SW480 (cell line): ENCODE measurements at places on chromosomes 2 and 18.
A peak's percentile ranks its signal among the peaks of the same experiment; 100 is the strongest.

- DNase-seq = no peak
Measured at GRCh38 chr2:114642166-114642770, 199.8 kb downstream of the DPP10 start.

DNA sequence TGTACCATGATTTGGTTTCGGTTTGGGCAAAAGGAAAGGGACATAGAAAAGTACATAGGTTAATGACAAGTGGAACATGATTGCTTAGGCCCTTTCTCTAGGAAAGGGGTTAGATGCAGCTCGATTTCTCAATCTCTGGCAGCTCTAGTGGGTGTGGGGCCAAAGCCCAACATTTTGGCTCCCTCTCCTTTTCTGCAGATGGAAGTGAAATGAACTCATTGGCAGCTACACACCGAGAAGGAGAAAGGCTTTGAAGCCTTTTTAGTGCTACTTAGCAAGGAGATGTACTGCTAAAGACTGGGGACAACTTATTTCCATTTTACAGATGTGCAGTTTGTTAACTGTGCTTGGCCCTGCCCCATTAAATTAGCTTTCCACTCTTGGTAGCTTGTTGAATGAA, 93.8 kb downstream of the LYPD6B start:
- DNase-seq = no peak

DNA sequence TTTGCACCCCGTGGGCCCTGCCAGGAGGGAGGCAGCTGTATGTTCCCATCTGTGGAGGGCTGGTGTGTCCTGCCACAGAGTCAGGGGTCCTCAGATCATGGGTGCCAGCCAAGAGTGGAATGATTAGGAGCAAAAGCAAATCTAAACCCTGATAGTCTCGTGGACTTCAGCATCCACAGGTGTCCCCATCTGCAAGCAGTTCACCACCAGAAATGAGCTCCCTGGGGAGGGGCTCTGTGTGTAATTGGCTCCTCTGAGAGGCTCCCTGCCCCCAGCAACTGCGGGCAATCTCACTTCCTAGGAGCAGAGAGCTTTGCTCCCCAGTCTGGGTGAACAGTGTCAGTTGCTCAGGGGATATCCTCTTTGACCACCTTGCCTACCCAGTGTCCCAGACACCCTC, 78.1 kb downstream of the HNRNPLL start:
- DNase-seq = no peak

- no peak for DNase-seq
Measured at GRCh38 chr2:99801327-99801901, 311.6 kb upstream of the REV1 start.

DNA sequence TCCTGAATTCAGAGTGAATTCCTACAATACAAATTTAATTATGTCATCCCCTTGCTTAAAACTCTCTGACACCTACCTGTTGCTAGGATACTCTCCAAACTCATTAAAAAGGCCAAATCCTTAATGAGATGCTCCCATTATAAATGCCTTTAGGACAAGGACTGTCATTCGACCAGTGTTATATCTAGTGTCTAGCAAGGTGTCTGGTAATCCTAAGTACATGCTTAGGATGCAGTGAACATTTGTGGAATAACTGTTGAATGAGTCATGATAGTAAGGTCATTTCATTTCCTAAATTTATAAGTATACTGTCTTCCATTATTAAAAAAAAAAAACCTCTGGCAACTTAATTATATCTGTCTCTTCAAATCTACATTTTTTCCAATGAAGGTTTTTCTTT, 588.9 kb upstream of the NRXN1 start:
- no peak for DNase-seq

DNA sequence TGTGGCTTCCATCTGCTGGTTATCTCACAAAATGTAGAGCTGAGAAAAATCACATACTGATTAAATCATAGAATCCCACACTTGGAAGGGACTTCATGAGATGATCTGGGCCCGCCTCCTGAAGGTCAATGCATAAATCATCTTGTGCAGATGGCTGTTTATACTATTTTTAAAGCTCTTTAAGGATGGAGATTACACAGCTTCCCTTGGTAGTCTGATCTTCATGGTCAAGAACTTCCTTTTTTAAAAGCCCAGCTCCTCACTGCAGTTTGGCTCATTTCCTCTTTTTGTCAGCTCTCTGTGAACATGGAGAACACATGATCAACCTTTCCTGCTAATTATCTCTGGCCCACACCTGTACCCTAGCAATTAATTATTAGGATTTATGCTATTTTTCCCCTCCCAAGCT, 25.9 kb downstream of the GCG start:
- DNase-seq = no peak

DNA sequence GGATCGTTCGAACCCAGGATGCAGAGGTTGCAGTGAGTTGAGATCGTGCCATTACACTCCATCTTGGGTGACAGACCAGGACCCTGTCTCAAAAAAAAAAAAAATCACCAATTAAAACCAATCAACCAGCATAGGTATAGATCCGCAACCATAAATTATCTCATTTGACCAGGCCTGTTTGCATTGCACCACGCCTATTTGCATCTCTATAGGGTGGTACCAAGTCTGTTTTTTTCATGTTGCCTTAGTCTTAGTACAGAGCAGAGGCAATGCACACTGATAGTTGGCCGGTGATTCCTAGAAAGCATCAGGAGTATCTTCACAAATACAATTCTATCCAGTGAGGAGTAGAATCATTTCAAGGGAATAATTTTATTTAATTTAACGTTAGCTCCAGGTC, 9.3 kb upstream of the NPC1 start:
- no peak for DNase-seq

GRCh38 chr2:172985139-172985892, 90.3 kb upstream of the MAP3K20 start:
- DNase-seq = peak; percentile 42

DNA sequence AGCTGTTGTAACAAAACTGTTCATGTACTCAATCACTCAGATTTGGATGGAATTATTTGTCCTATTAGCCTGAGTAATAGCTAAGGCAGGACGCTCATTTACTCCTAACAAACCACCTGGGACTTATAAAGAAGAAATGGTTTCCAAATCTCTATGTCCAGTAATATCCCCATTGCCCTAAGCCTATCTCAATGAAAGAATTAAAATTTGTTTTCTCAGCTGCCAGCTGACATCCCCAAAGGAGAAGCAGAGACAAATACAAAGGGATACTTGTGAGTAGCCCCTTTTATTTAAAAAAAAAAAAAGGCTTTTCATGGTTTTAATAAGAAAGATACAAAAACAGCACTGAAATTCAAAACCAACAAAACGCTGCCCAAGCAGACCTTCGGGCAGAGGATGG, 211.4 kb upstream of the PARD3B start:
- DNase-seq = no peak

DNA sequence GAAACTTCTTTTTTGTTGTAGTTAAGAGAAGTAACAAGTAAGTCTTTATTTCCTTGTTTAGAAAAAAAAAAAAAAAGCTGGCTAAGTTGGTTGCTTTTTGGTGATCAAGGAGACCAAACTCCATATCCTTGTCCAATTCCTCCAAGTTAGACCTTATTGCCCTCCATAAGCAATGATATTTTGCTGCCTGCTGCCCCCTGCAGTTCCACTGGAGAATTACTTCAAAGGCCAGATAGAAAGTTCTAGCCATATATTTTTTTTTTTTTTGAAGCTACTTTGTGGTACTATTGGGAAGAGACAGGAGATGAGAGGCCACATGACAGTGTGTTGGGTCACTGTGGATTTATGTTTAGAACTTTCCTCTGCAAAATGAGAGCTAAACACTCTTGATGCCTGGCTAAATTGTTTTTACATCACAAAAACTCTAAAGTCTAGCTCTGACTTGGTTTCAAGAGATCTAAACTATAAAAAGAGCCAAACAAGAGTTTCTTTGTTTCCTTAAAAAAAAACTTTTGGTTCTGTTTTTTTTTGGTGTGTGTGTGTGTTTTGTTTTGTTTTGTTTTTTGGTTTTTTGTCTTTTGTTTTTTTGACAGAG, 80.7 kb upstream of the RASGRP3 start:
- peak; percentile 36 for DNase-seq

DNA sequence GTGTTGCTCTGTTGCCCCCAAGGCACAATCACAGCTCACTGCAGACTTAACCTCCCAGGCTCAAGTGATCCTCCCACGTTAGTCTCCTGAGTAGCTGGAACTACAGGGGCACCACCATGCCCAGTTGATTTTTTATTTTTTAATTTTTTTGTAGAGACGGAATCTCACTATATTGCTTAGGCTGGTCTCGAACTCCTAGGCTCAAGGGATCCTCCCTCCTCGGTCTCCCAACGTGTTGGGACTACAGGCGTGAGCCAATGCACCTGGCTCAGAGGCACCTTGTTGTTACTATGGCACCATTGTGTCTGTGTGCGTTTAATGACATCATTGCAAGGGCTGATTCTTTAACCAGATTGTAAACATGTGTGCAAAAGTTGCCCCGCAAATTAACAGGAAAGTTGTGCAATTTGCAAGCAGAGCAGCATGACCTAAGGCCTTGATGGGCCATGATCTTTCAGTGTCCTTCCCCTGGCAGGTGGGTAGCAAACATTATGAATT, 22.6 kb downstream of the TCF23 start:
- no peak for DNase-seq

GRCh38 chr2:232315923-232316299, 62.6 kb upstream of the ALPP start:
- no peak for DNase-seq

GRCh38 chr2:96683972-96684820, 41.6 kb downstream of the FER1L5 start:
- DNase-seq = no peak

GRCh38 chr18:40235836-40236235, 1719.2 kb upstream of the PIK3C3 start:
- no peak for DNase-seq
